ENCODE measurements at places on chromosomes 6 and 20.
A peak's percentile ranks its signal among the peaks of the same experiment; 100 is the strongest.

- DNase-seq = peak; percentile 91
- H3K4me3 ChIP-seq = peak overlapping the region; percentile 90
- H3K4me1 ChIP-seq = no peaks in the 10 kb centered on the region
- peak overlapping the region; percentile 84 for H3K27ac ChIP-seq
- H3K36me3 ChIP-seq = no peaks in the 10 kb centered on the region
These were observed 660 bp upstream of the TFB1M start for GRCh38 chr6:155314773-155315515.

DNA sequence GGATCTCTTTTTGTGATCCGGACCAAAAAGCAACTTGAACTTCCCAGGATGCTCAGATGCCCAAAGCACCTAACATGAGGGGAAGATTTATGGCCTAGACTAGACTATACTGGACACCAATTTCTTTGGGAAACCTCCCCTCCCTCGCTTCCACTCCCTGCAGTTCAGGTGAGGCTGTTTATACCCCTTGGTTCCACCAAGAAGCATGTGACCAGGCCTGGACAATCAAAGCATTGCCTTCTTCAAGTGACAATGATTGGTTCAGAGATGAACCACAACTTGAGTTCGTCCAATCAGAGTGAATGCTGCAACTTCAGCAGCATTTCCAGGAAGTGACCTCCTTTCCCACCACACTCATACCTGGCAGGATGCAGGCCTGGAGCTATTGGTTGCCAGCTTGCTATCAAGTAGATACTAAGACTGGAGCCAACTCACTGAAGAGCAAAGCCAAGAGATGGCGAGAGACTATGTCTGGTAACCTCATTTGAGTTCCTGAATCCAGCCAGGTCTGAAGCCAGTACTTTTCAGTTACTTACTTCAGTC, 45.6 kb upstream of the SLC9A8 start:
- H3K4me1 ChIP-seq = no peaks in the 10 kb centered on the region
- H3K4me3 ChIP-seq = no peak overlapping the region
- H3K27ac ChIP-seq = no peak overlapping the region
- DNase-seq = no peak

GRCh38 chr6:301929-302705, 9.8 kb downstream of the DUSP22 start:
- no peaks in the 10 kb centered on the region for H3K27me3 ChIP-seq
- no peak for DNase-seq
- H3K4me1 ChIP-seq = no peaks in the 10 kb centered on the region
- H3K4me3 ChIP-seq = no peak overlapping the region
- peaks cover 3% of the 10 kb centered on the region for H3K36me3 ChIP-seq

DNA sequence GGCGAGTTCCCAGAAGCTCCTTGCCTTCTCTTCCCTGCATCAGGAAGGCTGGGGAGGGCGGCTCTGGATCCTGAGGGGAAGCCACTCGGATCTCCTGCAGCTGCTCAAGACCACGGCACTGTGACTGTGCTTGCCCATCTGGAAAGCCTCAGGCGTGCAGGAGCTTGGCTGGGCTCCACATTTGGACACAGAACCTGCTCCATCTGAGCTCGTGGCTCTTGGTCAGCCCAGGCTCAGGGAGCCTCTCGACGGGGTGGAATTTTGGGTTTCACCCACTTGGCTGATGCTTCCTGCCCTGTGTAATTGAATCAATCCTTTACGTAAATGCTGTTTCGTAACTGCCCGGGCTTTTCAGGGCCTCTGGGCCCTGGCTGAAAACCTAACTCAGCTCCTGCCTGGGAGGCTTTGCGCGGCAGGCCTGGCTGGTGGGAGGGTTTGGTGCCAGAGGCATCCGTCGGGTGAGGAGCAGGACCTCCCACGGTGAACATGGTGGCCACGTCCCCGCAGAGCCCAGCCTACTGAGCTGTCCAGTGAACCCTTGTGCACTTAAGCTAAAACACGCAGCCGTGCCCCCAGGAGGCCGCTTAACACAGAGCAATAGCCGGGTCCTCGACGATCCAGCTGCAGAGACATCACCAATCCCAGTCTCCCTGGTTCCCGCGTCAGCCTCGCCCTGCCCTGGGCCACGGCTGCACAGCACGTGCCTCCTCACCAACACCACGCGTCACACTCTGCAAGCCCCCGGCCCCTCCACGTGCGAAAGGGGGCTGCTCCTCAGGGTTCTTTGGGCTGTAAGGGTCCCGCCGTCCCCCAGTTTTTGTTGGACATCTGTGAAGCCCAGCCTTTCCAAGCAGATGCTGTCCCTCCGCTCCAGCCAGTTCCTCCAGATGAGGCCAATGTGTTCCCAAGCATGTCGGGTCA, 241.0 kb downstream of the DLL1 start:
- H3K4me3 ChIP-seq = no peak overlapping the region
- no peaks in the 10 kb centered on the region for H3K36me3 ChIP-seq
- H3K27me3 ChIP-seq = no peaks in the 10 kb centered on the region

DNA sequence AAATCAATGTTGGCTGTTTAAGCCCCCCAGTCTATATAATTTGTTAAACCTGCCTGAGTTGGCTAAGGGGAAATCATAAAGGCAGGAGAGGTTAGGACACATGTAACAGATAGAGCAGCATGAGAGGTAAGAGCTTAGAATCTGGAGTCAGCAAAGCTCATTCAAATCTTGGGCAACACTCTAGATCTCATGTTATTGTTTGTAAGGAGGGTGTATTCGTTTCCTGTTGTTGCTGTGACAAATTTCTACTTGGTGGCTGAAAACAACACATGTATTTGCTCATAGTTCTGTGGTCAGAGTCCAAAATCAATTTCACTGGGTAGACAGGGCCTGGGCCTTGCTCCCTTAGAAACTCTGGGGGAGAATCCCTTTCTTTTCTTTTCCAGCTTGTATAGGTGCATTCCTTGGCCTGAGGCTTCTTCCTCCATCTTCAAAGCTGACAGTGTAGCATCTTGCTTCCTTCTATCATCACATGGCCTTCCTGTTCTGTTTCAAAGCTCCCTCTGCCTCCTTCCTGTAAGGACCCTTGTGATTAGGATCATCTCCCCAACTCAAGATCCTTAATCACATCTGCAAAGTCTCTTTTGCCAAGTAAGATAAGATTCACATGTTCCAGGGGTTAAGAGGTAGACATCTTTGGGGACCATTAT, 4.4 kb downstream of the LY86 start:
- peak overlapping the region; percentile 34 for H3K27ac ChIP-seq
- H3K36me3 ChIP-seq = no peaks in the 10 kb centered on the region
- no peak overlapping the region for H3K4me3 ChIP-seq
- no peaks in the 10 kb centered on the region for H3K27me3 ChIP-seq
- H3K4me1 ChIP-seq = no peaks in the 10 kb centered on the region
- DNase-seq = no peak

DNA sequence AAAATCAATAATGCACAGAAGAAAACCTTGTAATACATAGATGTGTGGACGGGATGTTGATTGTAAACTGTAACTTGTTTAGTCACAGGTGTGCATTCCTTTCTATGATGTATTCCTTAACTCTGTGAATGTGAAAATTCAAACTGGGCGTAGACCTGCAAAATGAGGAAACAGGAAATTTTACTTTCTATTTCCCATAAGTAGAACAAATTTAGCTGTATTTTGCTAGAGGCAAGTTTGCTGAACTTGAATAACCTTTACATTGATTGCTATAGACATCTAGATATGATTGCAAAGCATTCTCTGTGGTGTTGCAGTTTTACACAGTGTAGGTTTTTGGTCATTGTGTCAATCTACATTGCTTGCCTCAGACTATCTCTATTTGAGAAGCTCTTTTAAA, 368.4 kb upstream of the MAN1A1 start:
- H3K4me3 ChIP-seq = no peak overlapping the region
- H3K27me3 ChIP-seq = no peaks in the 10 kb centered on the region
- H3K27ac ChIP-seq = no peak overlapping the region
- H3K36me3 ChIP-seq = no peaks in the 10 kb centered on the region
- H3K4me1 ChIP-seq = no peaks in the 10 kb centered on the region
- no peak for DNase-seq

DNA sequence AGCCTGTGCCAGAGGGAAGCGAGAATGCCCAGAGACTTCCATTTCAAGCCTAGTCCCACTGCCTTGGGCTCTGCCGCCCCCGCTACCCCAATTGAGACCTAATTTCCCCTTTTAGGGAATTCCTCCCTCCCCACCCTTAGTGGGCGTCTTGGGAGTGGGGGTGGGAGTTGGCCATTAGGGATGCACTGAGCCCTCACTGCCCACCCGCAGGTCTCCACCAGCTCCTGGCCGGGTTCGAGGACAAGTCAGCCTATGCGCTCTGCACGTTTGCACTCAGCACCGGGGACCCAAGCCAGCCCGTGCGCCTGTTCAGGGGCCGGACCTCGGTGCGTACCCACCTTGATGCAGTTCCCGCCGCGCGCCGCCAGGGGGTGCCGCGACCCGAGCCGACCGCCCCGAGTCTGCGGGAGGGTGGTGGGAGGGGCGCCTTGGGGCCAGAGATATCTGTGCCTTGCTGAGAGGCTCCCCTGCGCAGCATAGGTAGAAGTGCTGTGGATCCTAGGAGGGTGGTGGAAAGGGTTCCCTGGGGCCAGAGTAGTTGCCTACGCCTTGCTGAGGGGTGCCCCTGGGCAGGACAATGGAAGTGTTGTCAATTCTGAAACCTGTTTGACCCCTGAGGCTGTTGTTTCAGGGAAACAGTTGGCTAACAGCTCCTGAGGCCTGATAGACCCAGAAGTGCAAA, 9.2 kb downstream of the ITPA start:
- H3K27ac ChIP-seq = no peak overlapping the region
- H3K36me3 ChIP-seq = peaks cover 23% of the 10 kb centered on the region
- DNase-seq = no peak

GRCh38 chr6:43951756-43952675, 175.2 kb downstream of the MRPL14 start:
- no peaks in the 10 kb centered on the region for H3K4me1 ChIP-seq
- DNase-seq = no peak
- no peaks in the 10 kb centered on the region for H3K27me3 ChIP-seq
- H3K27ac ChIP-seq = no peak overlapping the region
- no peaks in the 10 kb centered on the region for H3K36me3 ChIP-seq

GRCh38 chr6:117951783-117952182, 44.7 kb downstream of the SLC35F1 start:
- H3K4me1 ChIP-seq = no peaks in the 10 kb centered on the region
- no peak overlapping the region for H3K4me3 ChIP-seq
- no peak for DNase-seq
- H3K27ac ChIP-seq = no peak overlapping the region

DNA sequence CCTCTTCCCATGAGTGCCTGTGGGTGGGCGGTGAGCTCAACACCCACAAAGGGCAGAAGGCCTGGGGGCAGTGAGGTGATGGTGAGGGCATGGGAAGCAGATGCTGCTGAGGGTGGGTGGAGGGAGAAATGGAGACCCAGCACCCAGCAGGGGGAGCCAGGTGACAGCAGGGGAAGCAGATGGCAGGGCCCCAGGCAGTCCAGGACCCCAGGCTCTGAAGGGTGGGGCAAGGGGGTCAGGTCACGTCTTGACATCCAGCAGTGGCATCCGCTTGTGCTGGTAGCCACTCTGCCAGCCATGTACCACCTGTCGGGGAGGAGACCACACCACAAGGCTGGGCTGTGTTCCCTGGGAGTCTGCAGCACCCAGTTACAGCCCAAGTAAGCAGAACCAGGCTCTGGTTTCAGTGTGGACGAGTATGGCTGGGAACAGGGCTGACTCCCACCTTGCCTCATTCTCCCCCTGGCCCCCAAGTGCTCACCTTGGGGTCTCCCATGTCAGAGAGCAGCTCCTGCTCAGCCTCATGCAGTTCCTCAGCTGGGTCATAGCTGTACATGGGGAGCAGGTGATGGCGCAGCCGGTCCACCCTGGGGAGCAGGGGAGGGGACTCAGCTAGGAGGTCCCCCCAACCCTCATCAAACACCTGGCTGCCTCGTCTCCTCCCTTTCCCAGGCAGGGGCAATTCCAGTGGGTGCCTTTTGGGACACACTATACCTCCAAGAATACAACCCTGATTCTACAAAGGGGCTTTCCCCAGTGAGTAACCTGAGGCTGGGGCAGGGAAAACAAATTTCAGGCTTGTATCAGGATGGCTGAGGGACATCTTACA, 2.0 kb downstream of the SMIM29 start:
- H3K4me1 ChIP-seq = peaks cover 7% of the 10 kb centered on the region
- no peaks in the 10 kb centered on the region for H3K36me3 ChIP-seq
- H3K4me3 ChIP-seq = no peak overlapping the region
- H3K27me3 ChIP-seq = no peaks in the 10 kb centered on the region

DNA sequence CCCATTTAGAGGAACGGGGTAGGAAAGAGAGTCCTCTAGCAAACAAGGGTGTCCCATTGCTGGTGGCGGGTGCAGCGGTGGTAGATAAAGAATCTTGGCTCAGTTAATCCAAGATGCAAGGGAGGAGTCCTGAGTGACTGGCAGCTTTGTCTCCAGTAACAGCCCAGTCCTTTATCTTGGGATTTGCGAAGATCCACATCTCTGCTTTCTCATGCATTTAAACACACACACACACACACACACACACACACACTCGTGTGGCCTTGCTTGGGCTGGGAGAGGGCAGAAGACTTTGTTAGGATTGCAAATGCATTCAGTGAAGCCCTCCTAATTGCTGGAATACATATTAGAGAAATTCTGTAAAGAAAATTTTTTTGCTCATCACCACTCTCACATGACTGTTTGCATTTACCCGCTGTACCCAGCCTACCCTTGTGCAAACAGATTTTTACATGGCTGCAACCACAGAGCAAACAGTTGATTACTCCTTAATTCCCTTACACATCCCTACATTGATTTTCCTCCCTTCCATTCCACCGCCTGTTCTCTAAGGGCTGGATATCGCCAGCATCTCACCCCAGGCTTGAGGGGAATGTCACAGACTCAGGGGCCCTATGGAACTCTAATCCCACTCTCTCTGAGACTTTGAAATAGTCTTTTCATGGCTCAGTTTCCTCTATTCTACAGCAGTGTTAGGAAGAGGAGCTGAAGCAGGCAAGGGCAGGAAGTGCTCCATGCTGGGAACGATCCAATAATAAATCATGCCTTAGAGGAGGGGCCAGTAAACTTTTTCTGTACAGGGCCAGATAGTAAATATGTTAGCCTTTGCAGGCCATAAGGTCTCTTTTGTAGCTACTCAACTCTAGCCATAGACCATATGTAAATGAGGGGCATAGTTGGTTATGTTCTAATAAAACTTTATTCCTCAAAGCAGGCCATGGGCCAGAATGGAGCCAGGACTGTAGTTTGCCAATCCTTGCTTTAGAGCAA, 3.5 kb downstream of the C6orf132 start:
- H3K27ac ChIP-seq = no peak overlapping the region
- no peaks in the 10 kb centered on the region for H3K36me3 ChIP-seq
- no peaks in the 10 kb centered on the region for H3K27me3 ChIP-seq
- DNase-seq = no peak

GRCh38 chr20:1144401-1145172, 26.2 kb downstream of the PSMF1 start:
- no peak overlapping the region for H3K4me3 ChIP-seq
- H3K27ac ChIP-seq = no peak overlapping the region
- H3K27me3 ChIP-seq = no peaks in the 10 kb centered on the region
- H3K36me3 ChIP-seq = peaks cover 29% of the 10 kb centered on the region
- DNase-seq = no peak

Data from ascending aorta (tissue), 2 donors.